ENCODE measurements at places on chromosomes 6 and 20.
A peak's percentile ranks its signal among the peaks of the same experiment; 100 is the strongest.

DNA sequence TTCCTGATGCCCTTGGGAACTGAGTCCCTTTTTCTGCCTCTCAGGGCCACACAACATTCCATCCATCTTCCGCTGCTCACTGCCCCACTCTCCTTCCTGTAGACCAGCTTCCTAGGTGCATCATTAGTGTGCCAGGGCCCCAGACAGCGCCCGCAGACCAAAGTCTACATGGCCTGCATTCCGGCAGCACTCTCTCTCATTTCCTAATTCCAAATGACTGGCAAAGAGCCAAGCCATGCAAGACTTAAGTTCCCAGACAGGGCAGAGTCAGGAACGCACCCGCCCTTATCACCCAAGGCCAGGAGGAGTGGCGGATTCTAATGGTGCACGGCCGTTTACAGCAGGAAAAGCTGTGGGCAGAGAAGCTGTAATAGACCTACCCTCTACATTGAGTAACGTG lies 159.8 kb upstream of the ARID1B start:
- DNase-seq: no peak

GRCh38 chr6:145892026-145892425 lies 72.1 kb downstream of the SHPRH start:
- DNase-seq: no peak

GRCh38 chr20:32007787-32008616 lies 2.2 kb upstream of the CCM2L start:
- DNase-seq: no peak

DNA sequence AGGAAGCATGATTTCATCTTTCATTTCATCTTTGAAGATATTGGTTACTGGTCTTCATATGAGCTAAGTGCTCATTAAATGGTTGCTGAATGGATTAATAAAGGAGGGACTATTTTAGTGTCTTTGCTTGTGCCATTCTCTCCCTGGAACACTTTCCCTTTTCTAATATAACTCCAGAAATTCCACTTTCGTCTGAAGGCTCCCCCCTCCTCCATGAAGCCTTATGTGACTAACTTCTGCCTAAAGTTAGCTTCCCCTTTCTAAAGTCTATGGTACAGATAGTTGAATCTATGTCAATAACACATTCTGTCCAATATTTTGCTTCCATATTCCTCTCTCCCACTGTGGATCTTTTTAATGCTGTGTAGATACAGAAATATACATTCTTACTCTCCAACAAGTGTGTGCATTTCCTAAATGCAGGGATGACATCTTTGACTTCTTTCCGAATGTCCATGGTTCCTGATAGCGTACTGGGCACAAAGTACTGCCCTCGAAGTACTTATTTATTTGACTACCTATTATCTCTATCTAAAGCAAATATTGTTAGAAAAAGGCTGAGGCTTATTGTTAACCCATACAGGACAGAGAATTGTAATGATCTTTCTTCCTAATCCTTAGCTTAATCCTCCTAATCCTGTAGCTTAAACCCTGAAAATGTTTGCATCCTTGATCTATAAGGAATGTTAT lies 84.7 kb upstream of the ELOVL5 start:
- DNase-seq: peak; percentile 74

DNA sequence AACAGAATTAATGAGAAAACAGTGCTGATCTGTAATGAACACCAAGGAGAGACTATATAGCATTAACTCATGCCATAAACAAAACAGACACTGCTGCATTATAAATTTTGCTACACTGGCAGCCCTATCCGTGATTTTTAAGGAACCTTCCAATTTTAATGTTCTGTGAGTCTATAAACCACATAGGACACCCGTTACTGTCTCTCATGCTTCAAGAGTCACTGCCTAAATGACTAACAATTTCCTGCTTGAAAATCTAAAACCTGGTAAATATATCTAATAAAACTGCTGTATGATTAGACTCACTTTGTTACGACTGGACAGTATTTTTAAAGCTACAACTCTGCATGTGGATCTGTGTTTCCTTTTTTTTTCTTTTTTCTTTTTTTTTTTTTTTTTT lies 8.7 kb downstream of the CHD6 start:
- no peak for DNase-seq

- no peak for DNase-seq
Observed at GRCh38 chr6:34773916-34774315, 16.6 kb downstream of the SNRPC start.

- DNase-seq: no peak
Observed at GRCh38 chr6:157143171-157143889, 180.0 kb downstream of the TMEM242 start.

GRCh38 chr6:45369870-45370269 lies 7.9 kb downstream of the SUPT3H start:
- no peak for DNase-seq

DNA sequence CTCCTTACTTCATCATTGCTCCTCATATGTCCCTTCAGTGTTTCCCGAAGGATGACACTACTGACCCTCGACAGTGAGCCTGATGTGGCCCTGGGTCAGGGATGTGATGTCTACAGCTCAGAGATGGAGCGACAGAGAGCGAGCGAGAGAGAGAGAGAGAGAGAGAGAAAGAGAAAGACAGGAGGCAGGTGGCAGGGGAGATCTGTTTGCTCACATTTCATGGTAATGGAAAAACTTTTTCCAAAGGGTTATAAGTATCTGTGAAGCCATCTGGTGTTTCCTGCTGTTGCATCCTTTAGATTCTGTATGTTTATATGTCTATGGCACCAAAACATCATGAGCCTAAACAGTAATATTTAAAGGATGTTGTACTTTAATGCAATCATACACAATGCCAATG lies 77.2 kb downstream of the PPP1R3G start:
- DNase-seq: no peak

DNA sequence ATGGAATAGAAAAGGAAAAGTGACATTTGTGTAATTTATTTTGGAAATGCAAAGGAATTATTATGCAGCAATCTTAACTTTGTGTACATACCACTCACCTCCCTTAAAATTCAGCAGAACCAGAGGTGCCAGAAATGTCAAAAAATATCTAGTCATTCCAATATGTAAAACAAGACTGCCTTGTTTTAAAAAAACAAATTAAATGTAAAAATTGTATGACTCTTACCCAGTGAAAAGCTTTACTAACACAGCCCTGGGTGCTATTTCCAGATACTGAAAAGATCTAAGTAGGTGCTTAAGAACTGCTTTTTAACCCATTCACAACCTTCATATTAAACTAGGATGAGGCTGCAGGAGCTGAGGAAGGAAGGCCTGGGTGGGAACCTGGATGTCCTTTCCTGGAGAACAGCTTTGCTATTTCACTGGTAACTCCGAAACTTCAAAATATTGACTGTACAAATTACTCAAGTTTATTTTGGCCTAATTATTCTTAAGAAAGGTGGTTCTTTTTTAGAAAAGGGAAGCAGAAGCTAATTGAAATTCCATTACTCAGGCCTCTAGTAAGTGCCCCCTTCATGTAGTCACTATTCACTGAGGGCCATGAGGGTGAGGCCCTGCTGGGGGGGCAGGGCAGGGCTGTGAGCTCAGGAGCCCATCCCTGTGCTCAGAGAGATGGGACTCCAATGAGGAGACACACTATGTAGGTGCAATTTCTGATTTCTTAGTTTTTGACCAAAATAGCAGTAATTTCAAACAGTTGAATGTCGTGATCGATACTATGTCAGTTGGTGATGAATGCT lies 139.6 kb downstream of the MAP3K4 start:
- DNase-seq: no peak

GRCh38 chr6:55886185-55886836 lies 10.9 kb upstream of the BMP5 start:
- DNase-seq: no peak

DNA sequence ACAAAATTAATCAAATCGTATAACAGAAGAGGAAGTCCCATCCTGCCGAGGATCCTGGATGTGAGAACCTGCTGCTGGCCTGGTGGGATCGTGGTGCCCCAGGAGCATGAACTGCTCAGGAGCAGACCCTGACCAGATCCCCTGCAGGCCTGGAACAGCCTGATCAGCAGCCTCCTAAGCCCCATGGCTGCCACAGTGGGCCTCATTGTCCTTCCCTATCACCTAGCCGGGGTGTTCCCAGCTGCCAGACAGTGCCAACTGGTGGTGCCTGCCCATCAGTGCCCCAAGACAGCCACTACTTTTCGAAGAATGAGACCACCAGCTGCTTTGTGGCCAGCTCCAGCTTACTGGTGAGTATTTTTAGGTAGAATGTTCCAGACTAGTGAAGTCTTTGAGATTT lies 19.6 kb upstream of the MAS1L start:
- no peak for DNase-seq

DNA sequence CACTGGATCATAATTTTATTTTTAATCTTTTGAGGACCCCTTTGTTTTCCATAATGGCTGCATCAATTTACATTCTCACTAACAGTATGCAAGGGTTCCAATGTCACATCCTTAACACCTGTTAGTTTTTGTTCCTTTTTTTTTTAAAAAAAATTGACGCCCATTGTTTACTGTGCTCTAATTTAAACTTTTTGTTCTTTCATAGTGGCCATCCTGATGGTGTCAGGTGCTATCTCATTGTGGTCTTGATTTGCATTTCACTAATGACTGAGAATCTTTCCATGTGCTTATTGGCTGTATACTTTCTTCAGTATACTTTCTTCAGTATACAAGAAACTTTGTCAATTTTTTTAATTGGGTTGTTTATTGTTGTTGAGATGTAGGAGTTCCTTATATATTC lies 347.0 kb downstream of the RNGTT start:
- no peak for DNase-seq

DNA sequence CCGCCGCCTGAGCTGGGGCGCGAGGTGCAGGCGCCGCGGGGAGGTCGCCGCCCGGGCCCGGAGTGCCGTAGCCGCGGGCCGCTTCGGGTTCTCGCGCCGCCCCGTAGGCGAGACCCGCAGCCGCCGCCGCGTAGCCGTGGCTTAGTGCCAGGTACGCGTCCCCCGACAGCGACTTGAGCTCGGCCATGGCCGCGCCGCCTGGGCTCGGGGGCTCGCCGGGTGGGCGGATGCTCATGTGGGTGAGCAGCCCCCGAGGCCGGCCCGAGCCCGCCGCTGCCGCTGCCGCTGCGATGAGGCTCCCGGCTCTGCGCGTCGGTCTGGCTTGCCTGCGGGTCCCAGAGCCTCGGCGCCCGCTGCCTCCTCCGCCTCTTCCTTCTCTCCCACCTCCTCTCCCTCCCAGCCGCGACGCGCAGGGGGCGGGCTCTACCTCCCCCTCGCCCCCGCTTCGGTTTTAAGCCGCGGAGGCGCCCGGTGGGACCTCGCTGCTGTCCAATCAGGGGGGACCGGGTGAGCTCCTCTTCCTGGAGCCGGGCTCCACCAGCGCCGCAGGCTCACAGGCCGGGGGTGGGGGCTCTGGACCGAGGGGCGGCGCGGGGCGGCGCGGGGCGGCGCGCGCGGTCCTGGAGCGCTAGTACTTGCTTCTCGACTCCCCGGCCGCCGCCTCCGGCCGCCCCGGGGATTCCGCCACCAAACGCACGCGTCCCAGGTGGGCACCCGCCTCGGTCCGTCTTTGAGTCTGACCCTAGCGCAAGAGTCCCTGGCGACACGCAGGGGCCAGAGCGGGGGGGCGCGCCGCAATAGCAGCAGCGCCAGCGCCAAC lies at the start of gene BHLHE23:
Gene BHLHE23, minus strand, starts transcription at position 425 of the 820 bp plus-strand sequence. Its CDS starts 190 bp downstream, at position 235.
- no peak for DNase-seq

DNA sequence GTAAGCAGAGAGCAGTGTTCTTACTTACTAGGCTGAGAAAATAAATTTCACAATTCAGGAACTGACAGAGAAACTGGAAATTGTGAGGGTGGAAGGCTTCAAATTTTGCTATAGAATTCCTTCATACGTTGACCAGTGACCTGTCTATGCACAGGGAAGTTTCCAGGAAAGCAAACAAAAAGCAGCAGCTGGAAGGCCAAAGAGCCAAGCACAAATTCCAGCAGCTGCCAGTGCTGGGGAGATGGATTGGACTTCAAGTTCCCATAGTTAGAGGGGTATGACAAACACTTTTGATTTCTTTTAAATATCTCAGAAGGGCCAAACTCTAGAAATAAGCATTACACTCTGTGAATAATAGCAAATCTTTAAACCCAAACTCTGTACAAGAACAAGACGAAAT lies 299.1 kb upstream of the KCNQ5 start:
- DNase-seq: no peak

- no peak for DNase-seq
Observed at GRCh38 chr20:61728786-61729770, 336.6 kb downstream of the TAF4 start.

- DNase-seq: no peak
Observed at GRCh38 chr6:119526561-119527230, 177.1 kb upstream of the MAN1A1 start.

- DNase-seq: no peak
Observed at GRCh38 chr6:39466631-39467030, 144.1 kb upstream of the KCNK16 start.

- no peak for DNase-seq
Observed at GRCh38 chr6:46284475-46284874, 113.7 kb upstream of the ENPP5 start.

DNA sequence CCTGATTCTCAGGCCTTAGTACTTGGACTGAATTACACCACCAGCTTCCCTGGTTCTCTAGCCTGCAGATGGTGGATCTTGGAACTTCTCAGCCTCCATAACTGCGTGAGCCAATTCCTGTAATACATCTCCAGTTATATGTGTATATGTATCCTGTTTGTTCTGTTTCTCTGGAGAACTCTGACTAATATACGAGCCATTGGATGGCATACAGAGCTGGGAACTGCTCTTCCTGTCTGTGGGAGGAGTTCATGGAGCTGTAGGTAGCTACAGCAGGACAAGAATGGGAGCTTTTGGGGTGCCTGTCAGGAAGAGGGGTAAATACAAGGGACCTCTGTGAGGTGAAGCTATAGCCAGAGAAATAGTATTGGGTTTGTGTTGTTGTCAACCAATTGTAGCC lies 41.2 kb downstream of the TMEM14A start:
- no peak for DNase-seq

- no peak for DNase-seq
Observed at GRCh38 chr6:118319416-118319815, 228.7 kb upstream of the PLN start.

DNA sequence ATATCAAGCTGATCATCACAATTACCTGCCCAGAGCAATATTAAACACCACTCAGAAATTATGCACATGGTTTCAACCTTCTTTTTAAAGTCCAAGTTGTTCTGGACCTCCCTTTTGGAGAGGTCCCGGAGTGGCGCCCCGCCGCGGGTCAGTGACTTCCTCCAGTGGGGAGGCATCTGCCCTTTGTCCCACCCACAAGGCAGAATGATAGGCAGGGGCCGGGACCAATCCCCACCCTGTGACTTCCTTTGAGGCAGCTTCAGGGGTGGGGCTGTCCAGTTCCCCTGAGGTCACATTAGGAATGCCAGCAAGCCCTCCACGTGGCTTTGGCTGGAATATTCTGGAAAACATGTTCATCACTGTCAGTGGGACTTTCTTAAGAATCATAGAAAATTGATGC lies 207.0 kb downstream of the ANKRD60 start:
- DNase-seq: no peak

DNA sequence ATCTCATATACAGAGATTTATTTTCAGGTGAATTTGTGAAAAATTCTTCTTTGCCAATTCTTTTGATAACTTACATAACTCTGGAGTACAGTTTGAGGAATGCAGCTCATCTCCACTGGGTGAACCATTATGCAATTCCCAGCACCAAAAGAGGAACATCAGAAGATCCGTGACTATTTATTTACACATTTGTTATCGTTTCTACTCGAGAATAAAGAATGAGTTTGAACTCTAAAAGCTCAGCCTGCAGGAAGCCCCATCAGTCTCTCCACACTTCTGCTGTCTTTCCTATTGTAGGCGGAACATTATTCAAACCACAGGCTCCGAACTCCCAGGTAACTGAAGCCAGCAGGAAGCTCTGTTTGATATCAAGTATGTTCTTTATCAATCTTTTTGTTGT lies 95.9 kb upstream of the IFNGR1 start:
- DNase-seq: no peak

- DNase-seq: no peak
Observed at GRCh38 chr6:154086510-154086909, 47.5 kb downstream of the OPRM1 start.

Data from LNCaP clone FGC (cell line).